ENCODE measurements at places on chromosomes 2 and 18.

DNA sequence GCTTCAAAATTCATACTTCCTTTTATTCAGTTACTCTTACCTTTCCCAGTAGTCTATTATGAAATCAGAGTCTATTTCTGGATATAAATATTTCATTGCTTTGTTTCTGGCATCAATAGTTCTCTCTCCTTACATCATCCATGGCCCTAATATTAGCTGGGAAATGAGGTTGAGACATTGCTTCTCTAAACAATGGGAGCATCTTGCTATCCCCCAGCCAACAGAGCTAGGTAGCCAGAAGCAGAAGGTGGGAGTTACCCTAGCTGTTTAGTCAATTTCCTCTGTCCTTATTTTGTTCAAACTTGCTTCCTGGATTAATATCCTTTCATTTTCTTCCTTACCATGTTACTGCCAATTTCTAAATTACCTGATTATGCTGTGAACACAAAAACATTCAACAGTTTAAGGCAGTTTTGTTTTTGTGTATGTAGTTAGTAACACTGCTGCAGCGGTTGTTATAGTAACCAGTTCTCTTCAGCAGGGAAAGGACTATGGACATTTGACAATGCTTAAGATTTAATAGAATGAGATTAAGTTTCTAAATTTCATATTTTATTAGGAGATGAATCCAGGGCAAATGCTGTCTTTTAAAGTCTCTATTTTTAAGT, 160.5 kb upstream of the KCNJ3 start:
- DNase-seq: no peak

- DNase-seq: no peak
These were observed 8.0 kb downstream of the GLI2 start for GRCh38 chr2:120743657-120744056.

GRCh38 chr2:110655701-110656100, 22.2 kb downstream of the BUB1 start:
- no peak for DNase-seq

GRCh38 chr2:122328816-122329215, 573.4 kb downstream of the TSN start:
- no peak for DNase-seq
